ENCODE measurements at places on chromosomes 11 and 22.

GRCh38 chr11:44771841-44772240 lies 45.1 kb downstream of the TSPAN18 start:
- no peak for DNase-seq

- no peak for DNase-seq
These were observed 25.8 kb downstream of the LAYN start for GRCh38 chr11:111566324-111566723.

DNA sequence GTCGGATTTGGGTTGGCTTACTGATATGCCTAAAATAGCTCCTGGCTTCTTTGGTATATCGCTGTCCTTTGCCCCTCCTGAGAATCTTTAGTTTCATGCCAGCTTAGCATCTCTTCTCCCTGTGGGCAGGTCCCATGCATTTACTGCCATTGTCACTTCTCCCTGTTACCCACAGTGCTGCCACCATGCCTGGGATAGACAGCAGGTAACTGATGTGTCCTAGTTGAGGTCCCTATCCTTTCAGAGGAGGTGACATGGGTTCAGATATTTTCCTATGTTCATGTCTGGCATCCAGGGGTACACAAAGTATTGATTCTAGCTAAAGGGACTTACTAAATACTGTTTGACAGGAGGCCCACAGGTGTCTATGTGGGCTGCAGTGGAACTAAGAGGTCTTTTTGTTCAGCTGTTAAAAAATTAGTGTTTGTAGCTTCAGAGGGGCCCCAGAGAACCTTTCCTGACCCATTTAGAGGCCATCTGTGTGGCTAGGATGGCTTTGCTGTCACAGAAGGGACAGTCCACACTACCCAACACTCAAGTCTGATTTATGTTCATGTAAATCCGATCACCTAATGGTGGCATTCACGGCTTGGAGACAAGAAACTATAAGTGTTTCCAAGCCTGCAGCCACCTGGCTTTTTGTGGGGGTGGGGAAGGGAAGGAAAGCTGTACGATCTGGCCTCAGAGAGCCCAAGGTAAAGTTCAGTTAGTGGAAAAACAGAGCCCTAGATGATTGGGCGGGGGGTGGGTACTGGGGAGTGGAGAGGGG lies 8.5 kb downstream of the TIMP3 start:
- DNase-seq: no peak

GRCh38 chr22:28779833-28780232 lies 7.3 kb downstream of the CCDC117 start:
- no peak for DNase-seq

DNA sequence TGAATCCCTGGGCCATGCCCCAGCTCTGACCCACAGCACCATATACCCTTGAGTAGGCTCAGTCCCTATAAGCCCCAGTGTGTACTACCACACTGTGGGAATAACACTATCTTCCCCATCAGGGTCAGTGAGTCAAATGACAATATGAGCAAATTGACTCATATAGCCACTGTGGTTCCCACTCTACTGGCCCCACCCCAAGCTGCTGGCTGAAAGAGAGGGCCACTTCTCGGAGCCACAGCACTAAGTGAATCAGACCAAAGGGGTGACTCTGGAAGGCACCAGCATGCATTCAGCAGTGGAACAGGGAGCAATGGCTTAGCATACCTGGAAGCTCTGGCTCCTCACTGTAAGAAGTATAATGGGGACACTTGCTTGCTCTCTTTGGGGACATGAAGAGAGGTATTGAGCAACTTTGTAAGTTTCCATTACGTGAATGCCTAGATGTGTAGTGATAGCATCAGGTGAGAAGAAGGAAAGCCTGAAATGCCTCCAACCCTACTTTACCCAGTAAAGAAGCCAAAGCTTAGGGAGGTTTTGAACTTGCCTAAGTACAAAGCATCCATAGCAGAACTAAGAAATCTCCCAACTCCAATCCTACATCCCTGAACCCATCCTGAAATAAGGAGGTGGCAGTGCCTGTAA lies 13.5 kb downstream of the CD59 start:
- DNase-seq: no peak

GRCh38 chr22:31091106-31091975 lies 10.2 kb downstream of the SMTN start:
- DNase-seq: no peak

DNA sequence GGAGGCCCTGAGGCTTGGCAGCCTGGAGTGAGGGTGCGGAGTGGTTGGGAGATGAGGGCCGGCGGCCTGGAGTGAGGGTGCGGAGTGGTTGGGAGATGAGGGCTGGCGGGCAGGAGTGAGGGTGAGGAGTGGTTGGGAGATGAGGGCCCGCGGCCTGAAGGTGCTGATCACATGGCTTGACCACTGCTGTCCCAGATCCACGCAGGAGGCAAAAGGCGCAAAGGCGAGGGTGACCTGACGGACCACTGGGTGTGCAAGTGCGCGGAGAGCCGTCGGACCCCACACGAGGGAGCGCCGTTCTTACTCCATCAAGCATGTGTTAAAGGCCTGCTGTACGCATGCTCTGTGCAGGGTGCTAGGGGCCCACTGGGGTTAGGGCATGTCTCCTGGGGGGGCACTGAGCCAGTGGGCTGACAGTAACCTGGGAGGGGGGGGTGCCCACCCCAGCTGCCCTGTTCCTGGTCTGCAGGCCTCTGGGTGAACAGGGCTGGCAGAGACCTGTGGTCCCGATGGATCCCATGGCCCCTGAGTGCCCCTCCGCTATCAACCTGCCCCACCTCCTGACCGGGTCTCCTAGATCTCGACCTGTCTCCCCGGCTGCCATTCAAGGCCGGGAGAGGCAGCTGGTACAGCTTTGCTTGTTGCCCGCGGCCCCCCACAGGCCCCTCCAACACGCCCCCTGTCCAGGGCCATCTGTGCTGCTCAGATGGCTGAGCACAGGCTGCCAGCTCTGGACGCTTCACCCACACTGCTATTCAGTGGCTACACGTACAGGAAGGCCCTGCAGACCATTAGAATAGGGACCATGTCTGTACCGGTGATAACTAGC lies 21.1 kb downstream of the MRGPRD start:
- DNase-seq: no peak

- no peak for DNase-seq
These were observed 48.6 kb upstream of the UCP3 start for GRCh38 chr11:74057249-74058151.

DNA sequence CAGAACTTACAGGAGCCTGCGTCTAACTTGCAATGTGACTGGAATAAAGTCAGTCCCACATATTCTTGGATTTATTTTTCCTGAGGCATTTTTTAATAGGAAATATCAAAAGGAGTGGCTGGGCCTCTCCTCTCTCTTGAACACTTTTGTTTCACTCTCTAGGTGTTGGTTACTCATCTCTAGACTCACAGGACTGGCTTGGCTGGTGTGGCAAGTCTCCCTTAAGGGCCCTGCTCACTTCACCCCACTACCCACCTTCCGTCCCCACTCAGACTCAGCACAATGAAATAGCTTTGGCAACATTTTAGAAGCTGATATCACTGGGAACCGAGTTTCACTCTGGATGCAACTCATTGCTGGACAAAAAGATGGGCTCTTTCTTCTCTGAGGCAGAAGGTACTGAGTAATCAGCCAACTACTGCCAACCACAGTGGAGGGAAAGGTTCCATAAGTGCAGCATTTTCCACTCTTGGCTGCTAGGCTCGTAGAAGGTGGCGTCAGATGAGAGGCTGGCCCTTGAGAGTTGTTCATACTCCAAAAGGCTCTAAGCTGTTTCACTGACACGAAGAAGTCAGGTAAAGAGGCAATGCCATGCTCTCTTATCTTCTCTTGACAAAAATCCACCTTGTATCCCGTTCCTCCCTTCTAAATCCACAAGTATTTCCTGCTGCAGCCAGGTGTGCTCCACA lies 390.6 kb downstream of the SOX6 start:
- DNase-seq: no peak

DNA sequence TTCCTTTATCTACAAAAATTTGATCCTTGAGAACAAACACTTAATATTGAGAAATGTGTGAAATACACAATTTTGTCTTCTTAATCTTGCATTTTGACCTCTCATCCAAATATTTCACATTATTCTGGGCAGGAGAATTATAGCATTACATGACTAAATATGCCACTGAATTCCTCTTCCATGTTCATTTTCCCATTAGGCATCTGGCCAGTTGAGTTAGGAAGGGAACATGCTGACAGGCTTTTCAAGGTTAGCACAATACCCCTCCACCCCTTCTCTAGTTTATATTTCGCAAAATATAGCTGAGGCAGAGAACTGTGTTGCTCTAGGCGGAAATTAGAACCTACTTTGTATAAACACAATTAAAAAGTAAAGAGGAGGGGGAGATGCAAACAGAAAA lies 271.7 kb upstream of the ZC3H12C start:
- no peak for DNase-seq

- no peak for DNase-seq
These were observed 41.5 kb upstream of the PPARA start for GRCh38 chr22:46108564-46109473.

- DNase-seq: no peak
These were observed 44.0 kb upstream of the KLHL35 start for GRCh38 chr11:75476739-75477613.

GRCh38 chr22:28009272-28009827 lies 90.3 kb upstream of the PITPNB start:
- DNase-seq: peak; percentile 81

Measured in endothelial cell (in vitro differentiated cells).